ENCODE measurements at places on chromosomes 7 and 10. TPM values are rescaled to one million over a fixed set of nuclear protein-coding genes. Genes with fewer than 3 reads are reported as not detected.

- H3K4me1 ChIP-seq = no peaks in the 10 kb centered on the region
- H3K4me3 ChIP-seq = no peak overlapping the region
- DNase-seq = peak; percentile 15
- no peaks in the 10 kb centered on the region for H3K36me3 ChIP-seq
- no peak overlapping the region for H3K27ac ChIP-seq
- H3K27me3 ChIP-seq = no peaks in the 10 kb centered on the region
Observed at GRCh38 chr10:201328-201771, 66.1 kb downstream of the ZMYND11 start.

- H3K27ac ChIP-seq = no peak overlapping the region
- DNase-seq = peak; percentile 19
- peaks cover 2% of the 10 kb centered on the region for H3K27me3 ChIP-seq
- no peak overlapping the region for H3K4me3 ChIP-seq
Observed at GRCh38 chr7:29113384-29114102, 32.8 kb downstream of the CPVL start.

- peak overlapping the region; percentile 80 for H3K27ac ChIP-seq
- no peak for DNase-seq
- H3K27me3 ChIP-seq = no peaks in the 10 kb centered on the region
Observed at GRCh38 chr7:106775975-106776607, 89.0 kb upstream of the PIK3CG start.

DNA sequence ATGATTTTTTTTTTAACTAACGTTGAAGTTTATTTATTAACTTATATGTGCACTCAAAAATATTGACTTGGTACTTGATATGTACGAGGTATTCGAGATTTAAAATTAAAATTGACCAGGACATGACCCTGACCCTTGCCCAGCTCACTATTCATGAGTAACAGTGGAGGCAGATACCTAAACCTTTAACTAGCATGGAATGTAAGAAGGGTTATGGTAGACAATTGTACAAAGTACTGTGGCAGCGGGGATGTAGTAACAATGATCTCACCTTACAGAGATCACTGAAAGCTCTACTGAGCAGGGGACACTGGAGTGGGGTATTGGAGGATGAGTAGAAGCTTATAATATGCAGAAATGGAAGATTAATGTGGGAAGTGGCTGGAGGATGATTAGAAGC is 60.8 kb downstream of the ADRA2A start:
- no peaks in the 10 kb centered on the region for H3K36me3 ChIP-seq
- no peak overlapping the region for H3K27ac ChIP-seq
- H3K27me3 ChIP-seq = no peaks in the 10 kb centered on the region
- no peak for DNase-seq
- no peak overlapping the region for H3K4me3 ChIP-seq

GRCh38 chr10:98006266-98006665 is 24.2 kb downstream of the CRTAC1 start:
- no peak for DNase-seq
- no peak overlapping the region for H3K27ac ChIP-seq
- H3K4me1 ChIP-seq = no peaks in the 10 kb centered on the region
- no peak overlapping the region for H3K4me3 ChIP-seq

DNA sequence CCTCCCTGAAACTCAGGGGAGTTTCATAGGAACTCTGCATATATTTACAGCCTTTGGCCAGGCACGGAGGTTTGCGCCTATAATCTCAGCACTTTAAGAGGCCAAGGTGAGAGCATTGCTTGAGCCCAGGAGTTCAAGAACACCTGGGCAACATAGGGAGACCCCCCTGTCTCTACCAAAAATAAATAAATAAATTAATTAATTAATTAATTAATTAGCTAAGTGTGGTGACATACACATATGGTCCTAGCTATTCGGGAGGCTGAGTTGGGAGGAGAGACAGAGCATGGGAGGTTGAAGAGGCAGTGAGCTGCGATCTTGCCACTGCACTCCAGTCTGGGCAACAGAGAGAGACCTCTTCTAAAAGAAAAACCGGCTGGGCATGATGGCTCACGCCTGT is 9.4 kb upstream of the LEP start:
- no peak overlapping the region for H3K4me3 ChIP-seq
- DNase-seq = no peak
- H3K36me3 ChIP-seq = no peaks in the 10 kb centered on the region
- H3K27ac ChIP-seq = no peak overlapping the region
- H3K27me3 ChIP-seq = peaks cover 7% of the 10 kb centered on the region

- H3K4me3 ChIP-seq = no peak overlapping the region
- no peaks in the 10 kb centered on the region for H3K4me1 ChIP-seq
- no peak for DNase-seq
- no peaks in the 10 kb centered on the region for H3K36me3 ChIP-seq
- no peak overlapping the region for H3K27ac ChIP-seq
- H3K27me3 ChIP-seq = no peaks in the 10 kb centered on the region
Observed at GRCh38 chr10:33914746-33915145, 580.3 kb upstream of the NRP1 start.

GRCh38 chr10:50992972-50993766 is 81.1 kb upstream of the PRKG1 start:
- H3K36me3 ChIP-seq = no peaks in the 10 kb centered on the region
- H3K27ac ChIP-seq = peak overlapping the region; percentile 86
- DNase-seq = peak; percentile 69
- H3K4me1 ChIP-seq = peaks cover 11% of the 10 kb centered on the region
- H3K27me3 ChIP-seq = no peaks in the 10 kb centered on the region

GRCh38 chr10:88077977-88078376 is 214.6 kb downstream of the PTEN start:
- DNase-seq = no peak
- H3K27me3 ChIP-seq = no peaks in the 10 kb centered on the region
- peaks cover 14% of the 10 kb centered on the region for H3K4me1 ChIP-seq
- H3K4me3 ChIP-seq = no peak overlapping the region

- peak; percentile 37 for DNase-seq
- no peak overlapping the region for H3K27ac ChIP-seq
- peaks cover 3% of the 10 kb centered on the region for H3K36me3 ChIP-seq
- no peak overlapping the region for H3K4me3 ChIP-seq
- H3K4me1 ChIP-seq = peaks cover 44% of the 10 kb centered on the region
Observed at GRCh38 chr10:102678842-102679289, 34.6 kb downstream of the TRIM8 start.

- no peaks in the 10 kb centered on the region for H3K4me1 ChIP-seq
- no peak overlapping the region for H3K4me3 ChIP-seq
- no peaks in the 10 kb centered on the region for H3K36me3 ChIP-seq
- no peaks in the 10 kb centered on the region for H3K27me3 ChIP-seq
- no peak overlapping the region for H3K27ac ChIP-seq
Observed at GRCh38 chr10:4867520-4868356, 41.7 kb downstream of the AKR1E2 start.

- no peak overlapping the region for H3K27ac ChIP-seq
- no peaks in the 10 kb centered on the region for H3K36me3 ChIP-seq
- peaks cover 12% of the 10 kb centered on the region for H3K27me3 ChIP-seq
- H3K4me3 ChIP-seq = peak overlapping the region; percentile 54
- DNase-seq = peak; percentile 50
Observed at GRCh38 chr7:101743241-101743994, 74.0 kb upstream of the CUX1 start.

GRCh38 chr7:6642861-6643640 is 5.9 kb downstream of the ZNF316 start:
- H3K27ac ChIP-seq = no peak overlapping the region
- H3K4me3 ChIP-seq = no peak overlapping the region
- no peaks in the 10 kb centered on the region for H3K27me3 ChIP-seq
- peaks cover 17% of the 10 kb centered on the region for H3K36me3 ChIP-seq

- no peaks in the 10 kb centered on the region for H3K27me3 ChIP-seq
- H3K36me3 ChIP-seq = no peaks in the 10 kb centered on the region
- no peak for DNase-seq
- no peak overlapping the region for H3K4me3 ChIP-seq
- H3K4me1 ChIP-seq = no peaks in the 10 kb centered on the region
- no peak overlapping the region for H3K27ac ChIP-seq
Observed at GRCh38 chr7:157758468-157759245, 421.9 kb downstream of the DNAJB6 start.

DNA sequence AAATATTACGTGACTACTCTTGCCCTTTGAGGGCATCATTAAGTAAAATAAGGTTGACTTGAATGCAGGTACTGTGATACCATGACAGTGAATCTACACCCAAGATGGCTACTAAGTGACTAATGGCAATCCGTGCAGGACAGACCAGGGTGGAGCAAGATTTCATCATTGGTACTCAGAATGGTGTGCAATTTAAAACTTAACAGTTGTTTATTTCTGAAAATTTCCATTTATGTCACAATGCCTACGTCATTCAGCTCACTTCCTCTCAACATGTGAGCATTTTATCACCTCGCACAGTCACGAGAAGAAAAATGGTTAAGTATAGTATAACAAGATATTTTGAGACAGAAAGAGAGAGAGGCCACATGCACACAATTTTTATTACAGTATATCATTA is 50.3 kb upstream of the MET start:
- no peak for DNase-seq
- no peaks in the 10 kb centered on the region for H3K4me1 ChIP-seq
- peaks cover 10% of the 10 kb centered on the region for H3K27me3 ChIP-seq
- no peak overlapping the region for H3K27ac ChIP-seq

DNA sequence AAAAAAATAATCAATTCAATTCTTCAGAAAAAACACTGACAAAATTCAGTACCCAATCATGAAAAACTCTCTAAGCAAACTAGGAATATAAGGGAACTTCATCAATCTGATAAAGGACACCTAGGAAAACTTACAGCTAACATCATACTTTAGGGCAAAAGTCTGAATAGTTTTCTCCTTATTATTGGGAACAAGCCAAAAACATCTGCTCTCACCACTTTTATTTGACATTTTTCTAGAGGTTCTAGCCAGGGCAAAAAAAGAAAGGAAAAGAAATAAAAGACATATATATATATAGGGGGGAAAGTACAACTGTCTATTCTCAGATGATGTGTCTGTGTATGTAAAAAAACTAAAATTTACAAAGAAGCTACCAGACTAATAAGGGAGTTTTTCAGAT is 19.0 kb downstream of the CDK6 start:
- DNase-seq = no peak
- no peaks in the 10 kb centered on the region for H3K27me3 ChIP-seq
- no peak overlapping the region for H3K27ac ChIP-seq
- H3K4me3 ChIP-seq = no peak overlapping the region
- H3K36me3 ChIP-seq = no peaks in the 10 kb centered on the region
- H3K4me1 ChIP-seq = peaks cover 3% of the 10 kb centered on the region

GRCh38 chr7:21373031-21373430 is 54.9 kb upstream of the SP4 start:
- H3K27me3 ChIP-seq = no peaks in the 10 kb centered on the region
- H3K36me3 ChIP-seq = no peaks in the 10 kb centered on the region
- no peaks in the 10 kb centered on the region for H3K4me1 ChIP-seq
- H3K4me3 ChIP-seq = no peak overlapping the region
- no peak for DNase-seq

DNA sequence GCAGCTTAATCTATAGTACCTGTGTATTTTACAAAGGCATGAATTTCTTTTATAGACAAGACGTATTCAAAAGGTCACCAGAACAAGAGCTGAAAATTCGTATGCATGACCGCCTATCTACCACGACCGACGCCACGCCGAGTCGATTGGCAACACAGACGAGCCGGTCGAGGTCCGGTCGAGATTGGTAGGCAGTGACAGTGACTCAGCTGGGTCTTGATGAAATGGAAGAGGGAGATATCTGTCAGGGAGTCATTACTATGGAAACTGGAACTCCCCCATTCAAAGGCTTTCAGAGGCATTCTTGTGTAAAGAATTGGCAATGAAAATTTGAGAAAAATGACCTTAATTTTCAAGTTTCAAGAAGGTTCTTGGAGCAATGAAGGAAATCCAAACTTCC is 2.1 kb downstream of the ATP5MK start:
- H3K27me3 ChIP-seq = no peaks in the 10 kb centered on the region
- no peaks in the 10 kb centered on the region for H3K36me3 ChIP-seq
- H3K27ac ChIP-seq = no peak overlapping the region

The ANKRD22 gene
- 0.17 TPM for total RNA-seq

The TMEM248 gene
- total RNA-seq = 59.6 TPM

The CEP55 gene
- 19.0 TPM for total RNA-seq

The OR2A5 gene
- not detected for total RNA-seq

The UCMA gene
- not detected for total RNA-seq

The UPK3B gene
- total RNA-seq = under 0.01 TPM

Data from fibroblast of lung (primary cell).